ENCODE measurements at places on chromosomes 11 and 22.

DNA sequence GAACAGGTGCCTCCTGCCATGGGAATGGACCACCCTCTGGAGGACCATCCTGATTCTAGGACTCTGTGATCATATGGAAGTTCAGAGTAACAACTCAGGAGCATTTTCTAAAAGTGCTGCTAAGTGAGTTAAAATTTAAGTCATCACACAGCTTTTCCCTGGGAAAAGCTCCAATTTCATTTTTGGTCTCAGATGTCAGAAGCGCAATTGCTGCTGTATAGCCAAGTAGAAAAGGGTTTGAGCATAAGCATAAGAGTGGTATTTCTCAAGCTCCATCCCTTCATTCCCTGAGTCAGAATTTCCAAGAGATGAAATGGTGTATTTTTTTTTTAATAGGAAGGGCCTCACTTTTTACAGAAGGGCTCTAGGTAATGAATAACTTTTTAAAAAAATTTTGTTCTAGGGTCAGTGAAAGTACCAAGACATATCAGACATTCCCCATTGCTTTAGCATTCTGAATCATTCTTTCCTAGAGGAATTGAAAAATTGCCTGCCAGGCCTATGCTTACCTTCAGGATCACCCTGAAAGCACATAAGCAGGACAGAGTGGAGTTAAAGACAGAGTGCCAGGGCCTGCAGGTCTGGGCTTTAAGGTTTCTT lies 564.5 kb upstream of the ISX start:
- no peak for DNase-seq

GRCh38 chr11:34327804-34328631 lies 29.8 kb downstream of the ABTB2 start:
- DNase-seq, result no peak

- DNase-seq, result no peak
Measured at GRCh38 chr11:48169717-48170116, 46.9 kb upstream of the OR4B1 start.

- no peak for DNase-seq
Measured at GRCh38 chr11:7437696-7438095, 47.6 kb upstream of the OLFML1 start.

DNA sequence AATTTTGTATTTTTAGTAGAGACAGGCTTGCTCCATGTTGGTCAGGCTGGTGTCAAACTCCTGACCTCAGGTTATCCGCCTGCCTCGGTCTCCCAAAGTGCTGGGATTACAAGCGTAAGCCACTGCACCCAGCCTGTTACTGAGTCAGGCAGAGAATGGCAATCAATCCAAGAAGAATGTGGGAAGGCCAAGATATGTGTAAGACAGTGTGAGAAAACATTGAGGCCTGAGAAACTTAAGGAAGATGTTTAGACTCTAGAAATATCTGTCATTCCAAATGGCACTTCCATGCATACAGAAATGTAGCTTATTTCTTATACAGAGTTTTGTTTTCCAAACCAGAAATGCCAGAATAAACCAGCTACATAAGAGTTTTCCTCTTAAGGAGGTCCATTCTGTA lies 248.5 kb downstream of the ETS1 start:
- DNase-seq, result no peak

DNA sequence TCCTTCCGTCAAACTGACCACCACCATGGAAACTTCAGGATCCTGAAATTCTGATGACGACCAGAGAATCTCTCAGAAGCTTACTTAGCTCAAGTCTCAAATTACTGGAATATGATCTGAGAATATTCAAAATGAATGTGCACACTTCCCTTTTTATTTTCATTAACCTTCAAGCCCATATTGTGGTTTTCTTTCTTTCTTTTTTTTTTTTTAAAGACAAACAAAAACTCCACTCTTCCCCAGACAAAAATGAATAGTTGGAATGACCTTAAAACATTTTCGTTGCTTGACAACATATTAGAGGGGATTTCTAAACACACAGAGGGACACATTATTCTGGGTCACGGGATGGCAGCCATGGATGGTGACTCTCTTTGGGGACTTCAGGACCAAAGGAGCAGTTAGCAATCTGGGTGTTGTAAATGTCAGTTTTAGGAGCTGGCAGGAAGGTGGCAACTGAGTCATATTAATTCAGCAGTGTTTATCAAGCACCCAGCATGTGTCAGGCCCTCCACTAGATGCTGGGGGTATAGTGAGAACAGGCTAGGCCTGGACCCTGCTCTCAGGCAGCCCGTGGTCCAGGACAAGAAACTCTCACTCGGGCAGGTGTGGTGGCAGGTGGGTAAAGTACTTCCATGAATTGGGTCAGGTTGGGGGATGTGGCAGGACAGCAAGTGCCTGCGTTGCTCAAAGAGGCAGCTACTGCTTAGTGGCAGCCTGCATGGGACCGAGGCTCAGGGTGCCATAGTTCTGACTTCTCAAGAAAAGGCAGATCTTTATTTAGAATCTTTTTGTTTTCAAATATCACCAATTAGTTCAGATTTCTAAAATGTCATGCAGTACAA lies 126.1 kb downstream of the HIPK3 start:
- DNase-seq, result no peak

DNA sequence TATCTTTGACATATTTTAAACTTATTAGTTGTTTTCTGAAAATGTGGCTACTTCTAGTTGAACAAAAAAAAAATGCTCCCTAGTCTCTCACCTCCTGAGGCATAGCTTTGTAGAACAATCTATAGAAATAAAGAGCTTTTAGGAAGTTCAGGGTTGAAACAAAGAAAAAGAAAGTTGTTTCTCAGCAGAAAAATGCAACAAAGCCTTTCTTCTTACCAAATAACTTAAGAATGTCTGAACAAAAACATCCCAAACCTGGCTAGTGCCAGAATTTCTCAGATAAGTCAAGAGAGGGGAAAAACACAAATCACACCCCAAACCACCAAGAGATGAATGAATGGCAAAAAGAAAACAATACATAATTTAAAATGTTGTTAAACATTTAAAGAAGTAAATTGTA lies 114.1 kb downstream of the MAML2 start:
- DNase-seq, result no peak

DNA sequence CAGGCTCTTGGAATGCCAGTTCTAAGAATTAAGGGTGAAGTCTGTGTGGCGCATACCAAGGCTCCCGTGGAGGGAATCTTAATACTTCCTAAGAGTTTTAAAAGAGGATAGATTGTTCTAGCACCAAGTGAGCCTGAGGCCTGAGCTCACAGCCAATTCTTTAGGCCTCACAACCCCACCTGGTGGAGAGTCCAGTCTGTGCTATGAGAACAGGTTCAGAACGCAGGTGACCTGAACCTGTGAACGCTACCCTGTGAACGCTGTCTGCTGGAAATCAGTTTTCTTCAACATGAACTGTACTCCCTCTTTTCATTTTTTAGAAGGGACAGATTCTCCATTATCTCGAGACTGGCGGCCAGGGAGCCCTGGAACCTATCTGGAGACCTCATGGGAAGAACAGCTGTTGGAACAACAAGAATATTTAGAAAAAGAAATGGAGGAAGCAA lies 43.2 kb upstream of the DLAT start:
- DNase-seq, result peak; percentile 33

DNA sequence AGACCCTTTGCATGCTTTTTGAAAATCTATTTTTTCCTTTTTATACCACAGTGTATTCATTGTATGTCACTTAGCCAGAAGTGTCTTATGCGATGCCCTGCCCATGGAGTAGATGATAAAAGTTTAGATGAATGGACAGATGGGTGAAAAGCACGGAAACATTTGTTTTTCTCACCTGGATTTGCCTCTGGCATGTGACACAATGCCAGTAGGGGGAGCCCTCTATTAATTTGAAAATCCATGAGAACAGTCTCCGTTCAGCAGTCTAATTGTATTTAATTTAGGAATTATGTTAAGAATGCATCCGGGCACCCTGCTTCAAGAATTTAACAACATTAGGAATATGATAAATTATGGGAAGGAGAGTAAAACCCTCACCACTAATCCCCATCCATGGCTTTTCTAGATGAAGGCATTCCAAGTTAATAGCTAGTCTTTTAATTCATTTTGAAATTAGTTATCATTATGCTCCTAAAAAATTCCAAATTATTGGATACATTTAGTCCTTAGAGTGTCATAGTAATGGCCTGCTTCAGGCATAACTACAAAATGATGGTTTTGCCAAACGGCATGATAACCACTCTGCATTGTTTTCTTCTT lies 55.3 kb upstream of the ALKBH3 start:
- DNase-seq, result no peak
